ENCODE measurements at places on chromosomes 2 and 18.

- no peak for DNase-seq
Measured at GRCh38 chr2:135456431-135456830, 74.6 kb downstream of the ZRANB3 start.

GRCh38 chr18:59001166-59001565 lies 136.5 kb downstream of the ZNF532 start:
- no peak for DNase-seq

DNA sequence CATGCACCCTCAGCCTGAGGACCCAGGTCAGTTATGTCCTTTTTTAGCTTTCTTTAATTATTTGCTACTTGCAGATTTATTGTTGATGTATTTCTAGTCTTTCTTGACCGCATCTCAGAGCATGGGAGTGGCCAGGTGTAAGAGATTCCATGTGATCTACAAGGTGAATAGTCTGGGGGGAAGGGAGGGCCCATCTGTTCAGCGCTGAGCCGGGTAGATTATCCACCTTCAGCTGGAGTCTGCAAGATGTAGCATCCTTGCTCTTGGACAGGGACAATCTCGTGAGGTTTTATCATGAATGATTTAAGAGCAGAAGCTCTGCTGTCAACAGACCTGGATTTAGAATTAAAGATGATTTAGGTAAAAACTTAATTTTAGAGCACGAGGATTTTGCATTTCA lies 12.0 kb upstream of the DGKD start:
- DNase-seq: no peak

DNA sequence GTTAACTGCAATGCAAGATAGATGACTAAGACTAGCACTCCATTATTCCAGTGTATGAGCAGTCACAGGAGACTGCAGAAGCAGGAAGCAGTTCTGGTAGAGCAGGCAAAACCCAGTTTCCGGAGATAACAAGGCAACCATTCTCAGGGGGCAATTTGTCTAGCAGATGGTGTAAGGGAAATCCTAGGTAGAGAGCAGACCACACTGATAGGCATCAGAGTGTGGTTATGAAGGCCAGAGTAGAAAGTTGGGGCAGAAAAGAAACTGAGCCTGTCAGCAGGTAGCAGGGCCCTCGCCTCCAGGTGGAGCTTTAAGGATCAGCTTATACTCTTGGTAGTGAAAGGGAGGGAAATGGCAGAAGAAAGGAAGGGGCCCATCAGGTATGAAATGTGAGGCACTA lies 164.4 kb downstream of the PDE11A start:
- DNase-seq: no peak

DNA sequence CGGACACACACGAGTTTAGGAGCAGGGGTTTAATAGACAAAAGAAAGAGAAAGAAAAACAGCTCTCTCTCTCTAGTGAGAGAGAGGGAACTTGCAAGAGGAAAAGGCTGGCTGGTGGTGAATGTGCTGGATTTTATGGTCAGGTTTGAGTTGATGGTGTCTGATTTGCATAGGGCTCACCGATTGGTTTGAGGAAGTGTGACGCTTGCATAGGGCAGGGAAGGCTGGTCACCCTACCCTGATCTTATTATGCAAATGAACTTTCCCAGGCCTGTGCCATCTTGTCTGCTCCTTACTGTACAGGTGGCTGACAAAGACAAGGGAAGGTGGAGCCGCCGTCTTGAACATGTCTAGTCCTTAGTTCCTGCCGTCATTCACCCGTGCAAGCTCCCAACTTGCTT lies 408.9 kb downstream of the RIT2 start:
- DNase-seq: no peak

DNA sequence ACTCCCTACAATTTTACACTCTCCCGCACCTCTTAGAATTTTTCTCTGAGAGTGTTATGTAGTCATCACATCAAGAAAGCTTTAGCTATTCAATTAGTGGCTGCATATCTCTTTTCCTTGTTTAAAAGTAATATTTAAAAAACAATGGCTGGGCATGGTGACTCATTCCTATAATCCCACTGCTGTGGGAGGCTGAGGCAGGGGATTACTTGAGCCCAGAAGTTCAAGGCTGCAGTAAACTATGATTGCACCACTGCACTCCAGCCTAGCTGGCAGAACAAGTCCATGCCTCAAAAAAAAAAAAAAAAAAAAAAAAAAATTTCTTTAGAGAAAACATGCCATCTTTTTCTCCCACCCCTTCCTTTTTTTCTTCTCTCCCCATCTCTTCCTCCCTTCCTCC lies 44.3 kb downstream of the AQP4 start:
- DNase-seq: no peak

GRCh38 chr2:71559080-71559827 lies 105.9 kb downstream of the DYSF start:
- DNase-seq: no peak

- DNase-seq: no peak
Measured at GRCh38 chr2:222993920-222994650, 57.9 kb upstream of the KCNE4 start.

DNA sequence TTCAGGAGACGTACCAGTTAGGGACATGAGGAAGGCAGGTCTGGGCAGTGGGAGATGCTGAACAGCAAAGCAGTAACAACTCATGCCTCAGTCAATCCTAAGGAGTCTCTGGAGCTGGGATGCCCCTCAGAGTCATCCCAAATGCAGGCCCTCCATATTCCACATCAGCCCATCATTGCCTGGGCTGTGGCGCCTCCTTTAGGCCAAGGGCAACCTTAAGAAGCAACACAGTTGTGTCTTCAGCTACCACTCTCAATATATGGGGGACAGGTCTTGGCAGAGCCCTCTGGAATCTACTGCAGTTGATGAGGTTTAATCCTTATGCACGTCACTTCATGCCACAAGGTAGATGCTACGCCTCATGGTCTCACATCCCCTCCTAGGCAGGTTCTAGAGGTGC lies 682.0 kb upstream of the RAB6C start:
- DNase-seq: no peak

- DNase-seq: no peak
Measured at GRCh38 chr2:27494944-27495554, at the start of gene FNDC4. TSS of gene FNDC4 (minus strand) at chr2:27495200. CDS start at chr2:27494679, 521 bp downstream.

GRCh38 chr2:129716781-129717559 lies 262.5 kb upstream of the RAB6C start:
- DNase-seq: no peak

DNA sequence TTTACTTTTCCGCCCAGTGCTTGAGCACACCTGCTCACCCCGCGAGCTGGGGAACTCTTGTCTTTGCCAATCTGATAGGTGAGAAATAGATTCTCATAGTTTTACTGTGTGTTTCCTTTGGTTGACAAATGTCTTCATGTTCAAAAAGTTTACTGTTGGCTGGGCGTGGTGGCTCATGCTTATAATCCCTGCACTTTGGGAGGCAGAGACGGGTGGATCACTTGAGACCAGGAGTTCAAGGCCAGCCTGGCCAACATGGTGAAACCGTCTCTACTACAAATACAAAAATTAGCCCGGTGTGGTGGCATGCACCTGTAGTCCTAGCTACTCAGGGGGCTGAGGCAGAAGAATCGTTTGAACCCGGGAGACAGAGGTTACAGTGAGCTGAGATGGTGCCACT lies 10.3 kb downstream of the ODC1 start:
- no peak for DNase-seq

DNA sequence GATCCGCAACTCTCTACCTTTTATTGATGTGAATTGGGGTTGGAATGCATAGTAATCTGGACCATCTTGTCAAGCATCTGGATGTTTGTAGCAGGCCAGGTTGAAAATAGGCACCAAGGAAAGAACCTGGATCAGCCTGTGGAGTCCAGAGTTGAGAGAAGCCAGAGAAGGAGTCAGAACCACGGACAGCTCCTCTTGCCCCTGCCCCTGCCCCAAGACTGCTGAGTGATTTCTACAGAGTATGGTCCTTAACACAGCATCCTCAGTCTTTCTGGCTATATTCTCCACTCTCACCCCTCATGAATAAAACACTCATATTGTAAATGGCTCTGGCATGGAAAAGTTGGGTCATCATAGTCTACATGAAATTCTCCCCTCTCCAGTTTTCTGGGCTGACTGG lies 154.6 kb downstream of the LOXHD1 start:
- DNase-seq: no peak

DNA sequence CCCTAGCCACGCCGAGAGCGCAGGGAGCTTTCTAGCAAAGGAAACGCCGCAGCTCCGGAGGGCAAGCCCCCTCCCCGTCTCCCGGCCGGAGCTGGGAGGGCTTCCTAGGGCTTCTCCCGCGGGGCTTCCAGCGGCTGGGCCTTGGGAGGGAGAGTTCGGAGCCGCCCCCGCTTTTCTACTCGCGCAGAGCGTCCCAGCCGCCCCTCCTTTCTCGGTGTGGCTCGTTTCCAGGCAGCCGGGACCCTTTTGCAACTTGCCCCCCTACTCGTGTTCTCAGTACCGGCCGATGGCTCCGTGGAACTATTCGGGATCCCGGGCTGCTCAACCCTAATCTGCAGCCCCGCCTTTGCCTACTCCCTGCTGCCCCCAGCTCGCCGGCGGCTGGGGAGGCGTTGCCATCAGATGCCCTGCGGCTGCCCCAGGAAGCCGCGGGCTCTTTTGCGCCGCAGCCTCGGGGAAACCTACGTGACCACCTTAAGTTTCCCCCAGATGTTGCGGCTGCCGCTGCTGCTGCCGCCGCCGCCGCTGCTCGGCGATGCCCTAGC lies 1.5 kb upstream of the NR4A2 start:
- DNase-seq: no peak

DNA sequence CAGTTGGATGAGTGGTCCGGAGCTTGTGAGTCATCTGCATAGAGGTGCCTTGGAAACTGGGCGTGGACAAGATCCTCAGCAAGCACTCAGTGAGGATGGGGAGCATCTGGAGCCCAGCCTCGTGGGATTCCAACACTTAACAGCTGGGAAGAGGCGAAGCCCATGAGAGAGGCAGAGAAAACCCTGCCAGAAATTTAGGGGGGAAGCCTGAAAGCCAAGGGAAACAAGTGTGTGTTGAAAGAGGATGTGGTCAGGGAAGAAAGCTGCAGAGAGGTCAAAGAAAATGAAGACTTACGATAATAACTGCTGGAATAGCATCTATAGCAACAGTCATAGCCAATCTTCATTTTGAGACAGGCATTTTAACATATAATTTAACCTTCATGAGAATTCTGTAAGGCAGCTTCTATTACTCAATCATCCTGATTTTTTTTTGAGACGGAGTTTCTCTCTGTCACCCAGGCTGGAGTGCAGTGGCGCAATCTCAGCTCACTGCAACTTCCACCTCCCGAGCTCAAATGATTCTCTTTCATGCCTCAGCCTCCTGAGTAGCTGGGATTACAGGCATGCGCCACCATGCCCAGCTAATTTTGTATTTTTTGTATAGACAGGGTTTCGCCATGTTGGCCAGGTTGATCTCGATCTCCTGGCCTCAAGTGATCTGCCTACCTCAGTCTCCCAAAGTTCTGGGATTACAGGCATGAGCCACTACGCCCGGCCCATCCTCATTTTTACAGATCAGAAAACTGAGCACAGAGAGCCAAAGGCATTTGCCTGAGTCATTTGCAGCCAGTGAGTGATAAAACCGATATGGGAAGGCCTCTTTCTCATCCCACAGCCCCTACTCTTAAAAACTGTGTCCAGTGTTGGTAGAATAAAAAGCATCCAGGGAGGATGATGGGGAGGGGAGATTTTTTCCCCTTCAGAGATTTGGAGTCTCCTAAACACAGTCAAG lies 214.4 kb upstream of the EPAS1 start:
- DNase-seq: no peak

DNA sequence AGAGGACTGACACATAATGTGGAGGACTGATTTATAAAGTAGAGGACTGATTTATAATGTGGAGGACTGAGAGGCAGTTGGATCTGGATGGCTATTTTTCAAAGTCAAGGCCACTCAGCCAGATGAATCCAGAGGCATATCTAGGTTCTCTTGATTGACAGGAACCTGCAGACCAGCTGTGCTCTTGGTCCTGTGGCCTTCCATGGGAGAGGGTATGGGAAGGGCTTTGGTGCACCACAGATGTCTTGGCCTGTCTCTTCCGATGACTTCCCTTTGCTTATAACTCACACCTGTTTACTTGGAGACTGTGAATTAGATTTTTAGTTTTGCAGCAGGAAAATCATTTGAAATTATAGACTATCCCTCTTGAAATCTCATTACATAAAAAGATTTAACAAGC lies 32.3 kb downstream of the AGAP1 start:
- no peak for DNase-seq

- DNase-seq: no peak
Measured at GRCh38 chr18:76444446-76445105, 50.5 kb downstream of the ZNF516 start.

DNA sequence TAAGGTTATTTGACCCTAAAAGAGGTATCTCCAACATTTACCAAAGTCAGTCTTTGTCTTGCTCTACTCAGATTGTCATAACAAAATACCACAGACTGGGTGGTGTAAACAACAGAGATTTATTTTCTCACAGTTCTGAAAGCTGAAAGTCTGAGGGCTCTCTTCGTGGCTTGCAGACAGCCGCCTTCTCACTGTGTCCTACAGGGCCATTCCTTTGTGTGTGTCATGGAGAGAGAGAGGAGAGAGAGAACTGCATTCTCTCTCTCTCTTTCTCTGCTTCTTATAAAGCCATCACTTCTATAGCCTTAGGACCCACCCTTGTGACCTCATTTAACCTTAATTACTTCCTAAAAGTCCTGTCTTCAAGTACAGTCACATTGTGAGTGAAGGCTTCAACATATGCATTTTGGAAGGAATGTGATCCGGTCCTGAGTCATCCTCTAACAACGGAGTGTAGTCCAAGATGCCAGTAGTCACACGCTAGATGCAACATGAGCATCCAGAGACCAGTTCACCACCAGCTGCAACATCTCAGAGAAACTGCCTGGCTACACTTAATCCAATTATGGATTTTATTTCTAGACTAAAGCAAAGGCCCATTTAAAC lies 130.2 kb downstream of the CD226 start:
- no peak for DNase-seq

DNA sequence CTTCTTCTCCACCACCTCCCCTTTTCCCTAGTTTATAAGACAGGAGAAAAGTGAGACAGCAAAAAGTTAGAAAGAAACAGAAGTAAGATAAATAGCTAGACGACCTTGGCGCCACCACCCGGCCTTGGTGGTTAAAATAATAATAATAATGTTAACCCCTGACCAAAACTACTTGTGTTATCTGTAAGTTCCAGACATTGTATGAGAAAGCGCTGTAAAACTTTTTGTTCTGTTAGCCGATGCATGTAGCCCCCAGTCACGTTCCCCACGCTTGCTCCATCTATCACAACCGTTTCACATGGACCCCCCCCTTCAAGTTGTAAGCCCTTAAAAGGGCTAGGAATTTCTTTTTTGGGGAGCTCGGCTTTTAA lies 1.5 kb upstream of the BUB1 start:
- no peak for DNase-seq

GRCh38 chr18:49499046-49499637 lies 12.1 kb upstream of the C18orf32 start:
- DNase-seq: no peak

DNA sequence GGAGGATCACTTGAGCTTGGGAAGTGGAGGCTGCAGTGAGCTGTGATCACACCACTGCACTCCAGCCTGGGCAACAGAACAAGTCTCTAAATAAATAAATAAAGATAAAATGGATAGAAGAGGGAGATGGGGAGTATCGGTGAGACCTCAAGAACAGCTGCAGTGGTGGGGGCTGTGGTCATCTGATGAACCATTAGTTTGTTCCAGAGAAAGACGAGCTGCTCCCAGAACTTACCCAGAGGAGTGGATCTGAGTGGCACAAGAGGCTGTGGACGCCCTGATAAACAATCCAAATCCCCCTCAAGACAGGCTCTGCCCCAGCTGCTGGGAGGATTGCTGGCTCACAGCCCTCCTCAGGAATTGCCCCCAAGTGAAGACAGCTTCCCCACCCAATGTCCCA lies 26.7 kb downstream of the TMEM127 start:
- no peak for DNase-seq

- DNase-seq: no peak
Measured at GRCh38 chr2:5530011-5530696, 162.0 kb upstream of the SOX11 start.

- no peak for DNase-seq
Measured at GRCh38 chr2:98093611-98094010, 6.6 kb downstream of the VWA3B start.

All from activated CD4-positive, alpha-beta T cell treated with anti-CD3 and anti-CD28 coated beads, Interleukin-2, amount 50 U/mL, for 24 hours (primary cell).